ENCODE measurements at places on chromosomes 16 and 17. TPM values are rescaled to one million over a fixed set of nuclear protein-coding genes. Genes with fewer than 3 reads are reported as not detected.

- DNase-seq = peak; percentile 59
These were observed 20.0 kb upstream of the CACNG4 start for GRCh38 chr17:66944351-66945146.

DNA sequence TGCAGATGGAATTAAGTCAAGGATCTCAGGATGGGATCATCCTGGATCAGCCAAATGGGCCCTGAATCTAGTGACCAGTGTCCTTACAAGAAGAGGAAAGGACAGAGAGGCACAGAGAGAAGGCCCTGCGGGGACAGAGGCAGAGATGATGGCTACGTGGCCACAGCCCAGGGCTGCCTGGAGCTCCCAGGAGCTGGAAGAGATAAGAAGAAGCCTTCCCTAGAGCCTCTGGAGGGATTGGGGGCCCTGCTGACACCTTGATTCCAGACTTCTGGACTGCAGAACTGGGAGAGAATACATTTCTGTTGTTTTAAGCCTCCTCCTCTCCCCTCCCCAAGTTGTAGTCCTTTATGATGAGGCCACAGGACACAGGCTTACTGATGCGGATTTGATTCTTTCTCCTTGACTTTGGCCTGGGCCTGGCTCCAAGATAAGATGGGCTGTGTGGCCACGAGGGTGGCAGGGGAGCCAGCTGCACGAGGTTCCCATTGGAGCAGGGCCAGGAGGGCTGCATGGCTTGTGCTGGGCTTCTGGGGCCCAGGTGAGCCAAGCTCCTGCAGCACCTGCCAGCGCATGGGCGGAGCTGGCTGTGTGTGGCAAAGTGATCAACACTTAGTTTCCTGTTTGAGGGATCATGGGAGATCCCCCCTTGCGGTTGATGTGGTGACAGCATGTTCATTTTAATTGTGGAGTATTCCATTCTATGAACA lies 146.1 kb downstream of the IRF8 start:
- no peak for DNase-seq

DNA sequence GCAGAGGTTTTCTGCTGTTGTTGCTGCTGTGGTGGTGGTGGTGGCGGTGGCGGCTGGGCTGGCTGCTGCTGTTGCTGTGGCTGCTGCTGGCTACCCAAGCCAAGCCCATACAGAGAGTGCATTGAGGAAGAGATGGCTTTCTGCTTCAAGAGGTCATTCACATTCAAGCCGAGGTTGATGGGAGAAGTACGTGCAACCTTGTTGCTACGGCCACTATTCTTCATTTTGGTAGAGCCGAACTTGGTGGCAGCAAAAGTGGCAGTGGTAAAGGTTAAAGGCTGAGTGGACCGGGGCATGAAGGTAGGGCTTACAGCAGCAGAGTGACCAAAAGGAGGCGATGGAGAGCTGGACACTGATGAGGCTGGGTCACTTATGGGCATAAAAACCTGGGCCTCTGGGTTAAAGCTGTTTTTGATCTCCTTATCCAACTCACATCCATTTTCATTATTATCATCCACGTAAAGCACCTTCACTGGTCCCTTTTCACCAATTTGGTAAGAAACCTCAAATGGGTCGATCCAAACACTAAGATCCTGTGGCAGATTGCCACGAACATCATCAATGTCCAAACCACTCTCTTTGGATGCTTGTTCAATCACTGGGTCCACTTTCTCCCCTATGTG lies 2.8 kb downstream of the TOB1 start:
- DNase-seq = peak; percentile 80

DNA sequence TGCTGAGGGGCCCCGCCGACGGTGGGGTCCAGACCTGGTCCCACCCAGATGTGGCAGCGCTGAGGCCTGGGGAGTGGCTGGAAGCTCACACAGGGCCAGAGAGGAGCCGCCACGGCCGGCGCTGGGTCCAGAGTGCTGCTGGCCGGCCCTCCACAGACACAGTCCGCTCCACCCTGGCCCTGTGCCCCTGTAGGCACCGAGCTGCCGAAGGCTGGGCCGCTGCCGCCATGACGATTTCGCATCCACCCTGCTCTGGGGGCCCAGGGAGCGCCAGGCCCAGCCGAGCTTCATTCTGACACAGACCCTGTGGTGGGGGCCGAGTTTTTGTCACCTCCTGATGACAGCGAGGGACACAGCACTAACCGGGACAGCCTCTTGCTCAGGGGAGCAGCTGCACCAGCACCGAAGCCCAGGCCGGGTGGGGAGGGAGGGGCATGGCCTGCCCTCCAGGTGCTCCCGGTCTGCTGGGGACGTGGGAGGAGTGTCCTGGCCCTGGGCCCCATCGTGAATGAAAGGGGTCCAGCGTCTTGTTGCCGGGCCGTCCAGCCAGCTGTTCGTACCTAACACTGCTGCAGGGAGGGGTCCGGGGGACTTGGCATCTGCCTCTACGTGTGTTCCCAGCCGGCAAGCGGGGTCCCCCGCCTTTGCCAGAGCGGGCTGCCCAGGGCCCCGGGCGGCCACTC lies 27.1 kb upstream of the SSTR5 start:
- DNase-seq = no peak

GRCh38 chr16:50916040-50916439 lies 174.2 kb downstream of the CYLD start:
- no peak for DNase-seq

GRCh38 chr16:15641753-15642556 lies 999 bp downstream of the MARF1 start:
- no peak for DNase-seq

DNA sequence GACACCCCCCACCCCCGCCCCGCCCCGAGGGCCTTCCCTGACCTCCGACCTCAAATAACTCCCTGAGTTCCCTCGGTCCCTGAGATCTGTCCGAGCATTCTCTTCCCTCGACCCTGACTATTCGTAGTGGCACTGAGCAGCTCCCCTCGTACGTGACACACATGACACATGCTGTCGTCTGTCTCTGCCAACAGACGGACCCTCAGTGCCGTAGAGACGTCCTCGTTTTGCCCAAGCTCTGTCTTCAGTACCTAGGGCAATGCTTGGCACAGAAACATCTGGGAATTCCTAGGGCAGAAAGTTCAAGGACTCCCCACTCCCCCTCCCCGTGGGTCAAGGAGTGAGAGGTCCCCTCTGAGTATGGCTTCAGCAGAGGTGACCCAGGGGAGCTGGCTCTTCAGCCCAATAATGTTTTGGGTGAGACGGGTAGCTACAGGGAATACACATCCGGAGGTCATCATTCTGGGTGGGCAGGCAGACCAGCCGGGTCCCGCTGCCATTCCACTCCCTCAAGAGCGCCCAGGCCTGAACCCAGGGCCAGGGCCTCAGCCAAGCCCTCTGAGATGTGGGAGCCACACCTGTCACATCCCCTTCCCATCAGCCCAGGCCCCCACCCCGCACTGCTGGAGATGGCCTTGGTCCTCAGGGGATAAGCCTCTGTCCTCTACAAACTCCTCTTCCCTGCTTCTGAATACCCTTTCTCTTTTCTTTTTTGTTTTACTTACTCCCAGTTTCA lies 671 bp upstream of the FADS6 start:
- DNase-seq = no peak

GRCh38 chr16:4372001-4372577 lies 441 bp downstream of the VASN start:
- DNase-seq = peak; percentile 58

- no peak for DNase-seq
These were observed 21.6 kb downstream of the LASP1 start for GRCh38 chr17:38891441-38891840.

- DNase-seq = no peak
These were observed 80.0 kb upstream of the CDH5 start for GRCh38 chr16:66286527-66286926.

DNA sequence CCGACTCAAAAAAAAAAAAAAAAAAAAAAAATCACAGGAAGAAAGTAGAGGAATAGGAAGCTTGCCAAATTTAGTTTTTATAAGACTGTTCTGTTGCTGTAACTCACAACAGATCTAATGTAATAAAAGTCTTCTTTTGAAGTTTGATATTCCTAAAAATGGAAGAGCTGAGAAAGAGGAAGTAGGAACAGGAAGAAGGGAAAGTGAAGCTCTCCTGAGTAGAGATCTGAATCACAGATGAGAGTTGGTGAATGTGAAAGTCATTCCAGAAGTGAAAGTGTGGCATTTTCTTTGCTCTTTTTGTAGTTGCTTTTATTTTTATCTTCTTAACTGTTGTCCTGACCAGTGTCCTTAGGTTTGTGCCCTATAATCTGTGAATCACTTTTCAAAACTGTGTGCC lies 2.1 kb downstream of the NMT1 start:
- DNase-seq = no peak

DNA sequence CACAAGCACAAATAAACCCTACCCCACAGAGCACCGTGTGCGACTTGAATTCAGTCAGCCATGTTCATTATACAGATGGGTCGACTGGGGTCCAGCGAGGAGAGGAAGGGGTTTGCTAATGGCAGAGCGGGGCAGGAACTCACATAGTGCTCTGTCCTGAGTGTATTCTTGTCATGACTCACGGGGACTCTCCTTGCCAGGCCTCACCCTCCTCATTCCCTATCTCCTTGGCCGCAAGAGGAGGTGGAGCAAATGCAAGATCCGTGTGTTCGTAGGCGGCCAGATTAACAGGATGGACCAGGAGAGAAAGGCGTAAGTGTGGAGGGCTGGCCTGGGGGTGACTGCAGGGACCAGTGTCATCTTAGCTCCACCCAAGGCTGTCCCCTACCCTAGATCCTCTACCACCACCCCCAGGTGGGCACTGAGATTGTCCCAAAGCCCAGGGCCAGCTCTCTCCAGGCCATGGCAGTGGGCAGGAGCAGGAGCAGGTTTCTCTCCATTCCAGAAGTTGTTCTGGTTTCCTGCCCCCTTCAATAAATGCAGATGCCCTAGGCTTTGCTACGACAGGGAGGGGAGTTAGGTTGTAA lies 29.4 kb downstream of the SLC12A3 start:
- no peak for DNase-seq

DNA sequence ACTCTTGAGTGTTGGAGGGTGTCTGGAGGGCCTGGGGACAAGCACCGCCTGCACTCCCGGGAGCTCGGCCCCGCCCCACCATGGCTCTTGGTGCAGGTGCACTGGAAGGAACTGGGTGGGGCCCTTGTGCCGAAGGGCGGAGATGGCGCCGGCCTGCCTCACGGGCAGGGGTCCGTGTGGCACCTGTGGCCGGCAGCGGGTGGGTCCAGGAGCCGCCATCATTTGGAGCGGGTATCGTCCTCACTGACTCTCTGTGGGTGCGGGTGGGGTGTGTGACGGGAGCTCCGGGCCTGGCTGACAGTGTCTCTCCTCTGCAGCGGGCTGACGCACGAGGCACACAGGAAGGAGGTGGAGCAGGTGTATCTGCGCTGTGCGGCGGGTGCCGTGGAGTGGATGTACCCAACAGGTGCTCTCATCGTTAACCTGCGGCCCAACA lies 5.2 kb downstream of the METRNL start:
- DNase-seq = no peak

ARL16 gene
- 166 TPM for polyA plus RNA-seq

XYLT1 gene
- 16.6 TPM for polyA plus RNA-seq

Data from SK-N-SH (cell line).